ENCODE measurements at places on chromosomes 11 and 22.

DNA sequence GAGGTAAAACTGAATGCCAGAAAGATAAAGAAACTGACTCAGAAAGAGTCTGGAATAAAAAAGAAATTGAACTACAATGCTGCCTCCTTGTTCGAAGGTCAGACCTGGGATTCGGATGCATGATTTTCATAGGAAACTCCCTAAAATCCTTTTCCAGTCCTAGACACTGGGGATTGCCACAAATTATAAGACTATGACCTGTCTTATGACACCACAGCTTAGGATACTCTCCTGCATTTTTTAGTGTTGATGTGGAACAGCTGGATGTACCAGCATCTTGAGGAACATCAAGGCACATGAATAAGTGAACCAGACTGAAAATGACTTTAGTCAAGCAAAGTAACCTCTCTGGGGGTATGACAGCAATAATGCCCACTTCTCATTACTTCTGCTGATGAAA is 9.0 kb downstream of the KIRREL3 start:
- no peak for DNase-seq

DNA sequence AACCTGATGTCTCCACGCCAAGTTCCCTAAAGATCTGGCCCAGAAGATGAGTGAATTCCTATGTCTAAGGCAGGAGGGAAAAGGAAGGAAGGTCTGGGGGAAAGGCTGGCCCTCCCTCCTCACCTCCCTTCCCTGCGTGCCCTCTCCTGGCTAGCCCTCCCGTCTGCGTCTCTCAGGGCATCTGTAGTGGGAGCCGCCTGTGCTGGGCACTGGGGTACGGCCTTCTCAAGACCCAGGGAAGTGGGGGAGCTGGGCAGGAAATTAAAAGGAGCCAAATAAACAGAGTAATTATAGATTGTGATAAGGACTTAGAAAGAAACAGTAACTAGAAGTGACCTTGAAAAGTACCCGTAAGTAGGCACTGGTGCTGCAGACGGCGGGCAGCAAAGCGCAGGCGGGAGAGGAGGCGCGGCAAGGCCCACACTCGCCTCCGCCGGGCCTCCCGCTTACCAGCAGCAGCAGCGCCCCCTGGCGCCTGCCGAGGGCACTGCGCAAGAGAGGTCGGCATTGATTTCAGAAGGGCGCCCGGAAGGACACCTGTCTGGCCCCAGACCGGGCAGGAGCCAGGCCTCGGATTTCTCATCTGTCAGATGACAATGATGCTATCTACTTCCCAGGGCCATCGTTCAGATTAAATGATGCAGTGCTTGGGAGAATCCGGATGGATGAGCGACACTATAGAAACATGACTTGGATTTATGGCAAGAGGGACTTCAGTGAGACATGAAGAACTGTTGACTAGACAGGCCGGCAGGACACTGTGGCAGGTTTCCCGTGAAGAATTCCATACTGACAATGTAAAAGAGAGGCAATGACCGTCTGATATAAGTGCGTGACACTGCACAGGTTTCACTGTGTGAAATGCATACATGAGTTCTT is 7.3 kb downstream of the KCNJ1 start:
- DNase-seq = peak; percentile 57

- DNase-seq = no peak
Observed at GRCh38 chr11:30328681-30329080, 5.8 kb downstream of the ARL14EP start.

GRCh38 chr22:44489817-44490216 is 8.2 kb downstream of the RTL6 start:
- no peak for DNase-seq

GRCh38 chr22:50447576-50448551 is 27.0 kb downstream of the SBF1 start:
- no peak for DNase-seq

- DNase-seq = no peak
Observed at GRCh38 chr22:44337678-44338004, 24.9 kb upstream of the SHISAL1 start.

GRCh38 chr11:94938095-94939055 is 35.0 kb downstream of the CWC15 start:
- no peak for DNase-seq

GRCh38 chr11:60367009-60367408 is 11.3 kb upstream of the MS4A7 start:
- no peak for DNase-seq
